T-helper 17 cell (primary cell): ENCODE measurements at places on chromosomes 2 and 18.
A peak's percentile ranks its signal among the peaks of the same experiment; 100 is the strongest.

DNA sequence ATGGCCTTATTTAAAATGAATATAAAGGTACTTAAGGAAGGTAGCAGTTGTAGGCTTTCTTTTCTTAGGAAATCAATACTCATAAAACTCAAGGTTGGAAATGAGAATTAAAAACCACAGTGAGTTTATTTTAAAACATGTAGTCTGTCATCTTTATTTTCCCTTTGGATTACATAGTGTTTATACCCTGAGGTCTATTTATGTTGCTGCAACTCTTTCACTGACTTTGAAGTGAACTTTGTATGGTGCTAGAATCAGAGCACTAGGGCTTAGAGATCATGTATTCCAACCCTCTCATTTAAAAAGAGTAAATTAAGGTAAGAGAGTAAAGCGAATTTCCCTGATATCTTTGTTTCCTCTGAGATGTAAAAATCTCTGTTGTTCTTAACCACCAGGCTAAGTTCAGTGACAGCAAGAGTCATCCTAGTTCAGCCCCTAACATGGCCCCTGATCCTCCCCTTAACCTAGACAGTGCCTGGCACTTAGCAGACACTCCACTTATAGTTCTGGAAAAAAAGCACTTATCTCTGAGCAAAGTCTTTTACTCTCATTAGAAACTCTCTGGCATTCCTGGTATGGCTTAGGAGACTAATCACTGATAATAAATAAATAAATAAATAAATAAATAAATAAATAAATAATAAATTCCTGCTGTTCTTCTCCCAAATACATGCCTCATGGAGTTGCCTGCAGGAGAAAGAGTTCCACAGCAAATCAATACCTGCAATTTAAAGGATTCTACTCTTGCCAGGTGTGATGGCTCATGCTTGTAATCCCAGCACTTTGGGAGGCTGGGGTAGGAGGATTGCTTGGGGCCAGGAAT lies 33.0 kb upstream of the PPP1R1C start:
- no peak for DNase-seq

DNA sequence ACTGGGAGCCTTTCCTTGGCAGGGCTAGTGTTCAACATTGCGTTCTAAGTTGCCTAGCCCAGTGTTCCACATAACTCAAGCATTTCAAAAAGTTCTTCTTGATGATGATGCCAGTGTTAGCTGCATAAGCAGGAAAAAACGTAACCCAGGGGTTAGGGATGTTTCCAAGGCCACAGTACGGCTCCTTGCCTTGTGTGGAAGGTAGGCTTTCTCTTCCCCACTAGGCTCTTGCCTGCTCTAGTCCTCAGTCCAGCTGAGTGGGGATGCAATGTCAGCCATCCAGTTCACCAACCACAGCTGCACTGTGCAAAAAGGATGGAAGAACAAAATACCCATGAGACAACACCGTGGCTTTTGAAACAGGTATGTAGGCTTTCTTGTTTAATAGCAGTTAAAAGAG lies 28.0 kb upstream of the CYP26B1 start:
- DNase-seq: no peak

GRCh38 chr2:54876764-54877163 lies 153.3 kb downstream of the EML6 start:
- no peak for DNase-seq

- DNase-seq: peak; percentile 60
Measured at GRCh38 chr2:73984922-73985307, 205 bp downstream of the TET3 start.

GRCh38 chr2:112724591-112725525 lies 4.0 kb downstream of the NT5DC4 start:
- DNase-seq: no peak

DNA sequence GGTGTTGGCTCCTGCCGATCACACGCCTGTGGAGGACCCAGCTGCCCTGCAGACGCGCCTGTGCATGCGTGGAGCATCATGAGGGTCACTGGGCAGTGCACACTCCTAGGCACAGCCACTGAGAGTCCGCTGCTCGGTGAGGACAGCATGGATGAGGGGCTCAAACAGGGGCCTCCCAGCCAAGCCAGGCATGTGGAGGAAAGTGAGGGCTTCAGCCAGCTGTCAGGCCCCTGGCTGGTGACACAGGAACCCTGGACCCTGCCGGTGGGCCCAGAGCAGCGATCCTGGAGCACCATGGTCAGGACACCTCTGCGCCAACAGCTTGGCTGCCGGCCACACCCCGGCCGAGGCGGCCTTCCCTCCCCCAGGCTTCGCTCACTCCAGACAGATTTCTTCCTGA lies 171.2 kb downstream of the RTP5 start:
- DNase-seq: no peak

DNA sequence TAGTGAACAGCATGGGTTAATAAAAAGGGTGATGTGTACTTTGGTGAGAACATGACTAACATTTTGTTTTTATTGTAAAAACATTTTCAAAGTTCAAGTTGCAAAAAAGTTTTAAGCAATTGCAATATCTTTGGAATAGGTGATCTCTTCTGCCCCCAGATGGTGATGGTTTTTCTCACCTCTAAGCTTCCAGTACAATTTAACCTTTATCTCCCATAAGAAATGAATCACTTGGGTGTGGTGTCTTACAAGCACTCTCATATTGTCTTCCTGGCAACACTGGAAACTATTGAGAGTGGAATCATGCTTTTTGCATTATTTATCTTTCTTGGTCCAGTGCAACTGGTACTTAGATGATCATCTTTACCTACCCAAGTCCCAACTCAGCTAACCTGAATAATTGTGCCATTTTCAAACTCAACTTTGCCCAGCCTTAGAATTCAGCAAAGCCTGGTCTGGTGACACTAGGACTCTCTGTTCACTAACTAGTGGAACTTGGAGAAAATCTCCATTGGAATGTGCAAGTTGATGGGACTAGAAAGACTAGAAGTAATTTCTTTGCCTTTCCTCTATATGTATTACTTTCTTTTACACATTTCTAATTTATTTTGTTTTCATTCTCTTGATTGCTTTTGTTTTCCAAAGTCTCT lies 964.7 kb upstream of the ZEB2 start:
- no peak for DNase-seq

DNA sequence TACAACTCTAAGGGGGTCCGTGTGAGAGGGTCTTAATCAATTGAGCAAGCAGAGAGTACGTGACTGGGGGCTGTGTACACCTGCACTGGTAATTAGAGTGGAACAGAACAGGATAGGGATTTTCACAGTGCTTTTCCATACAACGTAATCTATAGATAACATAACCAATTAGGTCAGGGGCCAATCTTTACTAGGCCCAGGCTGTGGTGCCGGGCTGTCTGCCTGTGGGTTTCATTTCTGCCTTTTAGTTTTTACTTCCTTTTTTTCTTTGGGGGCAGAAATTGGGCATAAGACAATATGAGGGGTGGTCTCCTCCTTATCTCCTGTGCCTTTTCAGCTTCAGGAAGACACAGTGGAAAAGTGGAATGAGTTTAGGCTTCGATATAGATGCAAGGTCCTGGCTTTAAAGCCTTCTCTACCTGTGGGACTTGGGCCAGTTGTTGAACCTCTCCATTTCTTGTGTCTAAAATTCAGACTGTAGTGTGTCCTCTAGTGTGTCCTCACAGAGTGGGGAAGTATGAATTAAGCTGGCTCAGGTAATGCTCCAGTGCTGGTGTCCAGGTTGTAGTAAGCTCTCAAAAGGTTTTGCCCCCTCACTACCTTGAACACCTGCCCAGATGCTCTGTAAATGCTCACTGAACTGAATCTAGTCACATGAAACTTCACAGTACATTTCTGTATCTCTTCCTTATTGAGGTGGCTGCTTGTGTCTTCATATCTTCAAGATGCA lies 422.8 kb downstream of the SETBP1 start:
- DNase-seq: no peak

- DNase-seq: no peak
Measured at GRCh38 chr18:68839701-68840100, 41.8 kb downstream of the CCDC102B start.

GRCh38 chr2:40628556-40628955 lies 176.7 kb upstream of the SLC8A1 start:
- DNase-seq: no peak

DNA sequence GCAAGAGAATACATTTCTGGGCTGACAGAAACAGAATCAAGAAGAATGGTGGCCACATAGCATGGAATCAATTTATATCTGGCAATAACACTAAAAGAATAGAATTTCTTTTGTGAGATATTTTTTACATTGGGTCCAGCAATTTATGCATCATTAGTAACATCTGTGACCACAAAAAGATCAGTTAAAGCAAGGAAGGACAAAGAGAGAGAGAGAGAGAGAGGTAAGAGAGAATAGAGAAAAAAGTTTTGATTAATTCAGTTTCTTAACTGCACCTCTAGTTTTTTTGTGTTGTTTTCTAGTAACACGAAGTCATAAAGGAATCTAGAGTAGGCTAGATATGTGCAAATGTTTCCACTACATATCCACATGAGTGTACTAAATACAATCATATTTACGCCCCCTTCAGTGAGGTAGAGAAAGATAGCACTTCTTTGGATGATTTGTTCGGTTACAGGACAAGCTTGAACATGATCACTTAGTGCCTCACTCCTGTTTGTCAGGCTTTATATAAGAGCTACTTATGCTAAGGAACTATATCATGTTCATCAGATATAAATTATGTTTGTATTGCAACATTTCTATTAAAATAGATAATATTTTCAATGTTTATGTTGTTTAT lies 247.4 kb upstream of the COL3A1 start:
- no peak for DNase-seq

- DNase-seq: no peak
Measured at GRCh38 chr2:239648607-239649006, 247.8 kb upstream of the HDAC4 start.

DNA sequence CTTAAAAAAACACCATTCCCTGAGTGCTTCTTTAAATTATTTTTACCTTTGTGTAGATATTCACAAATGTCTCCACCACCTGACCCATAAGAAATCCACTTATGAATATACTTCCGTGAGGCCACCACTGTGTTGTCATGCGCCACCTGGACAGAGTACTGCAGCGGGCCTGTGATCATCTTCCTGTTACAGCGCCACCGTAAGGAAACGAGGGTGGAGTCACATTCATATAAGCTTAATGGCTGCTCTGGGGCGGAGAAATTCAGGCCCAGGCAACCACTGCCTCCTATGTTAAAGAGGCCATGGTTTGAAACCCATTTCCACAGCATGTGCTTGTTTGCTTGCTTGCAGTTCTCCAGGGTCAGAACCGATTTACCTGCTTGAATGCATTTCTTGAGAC lies 17.7 kb downstream of the PLA2R1 start:
- no peak for DNase-seq

DNA sequence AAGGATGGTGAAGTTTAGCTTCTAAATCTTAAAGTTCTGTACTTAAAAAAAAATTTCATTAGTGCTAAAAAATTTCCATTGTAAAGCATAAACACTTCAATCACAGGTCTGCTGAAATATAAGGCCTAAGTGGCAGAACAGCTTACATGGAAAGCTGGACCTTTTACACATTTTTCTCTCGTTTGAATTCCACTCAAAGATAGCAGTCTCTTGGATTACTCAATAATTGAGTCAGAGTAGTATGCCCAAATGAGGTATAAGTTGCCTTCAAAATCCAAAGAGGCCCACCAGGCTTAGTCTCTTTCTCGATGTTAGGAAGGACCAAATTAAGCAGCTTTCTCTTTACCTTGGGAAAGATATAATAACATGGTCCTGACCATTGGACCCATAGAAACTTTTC lies 220.4 kb upstream of the CWC22 start:
- no peak for DNase-seq

DNA sequence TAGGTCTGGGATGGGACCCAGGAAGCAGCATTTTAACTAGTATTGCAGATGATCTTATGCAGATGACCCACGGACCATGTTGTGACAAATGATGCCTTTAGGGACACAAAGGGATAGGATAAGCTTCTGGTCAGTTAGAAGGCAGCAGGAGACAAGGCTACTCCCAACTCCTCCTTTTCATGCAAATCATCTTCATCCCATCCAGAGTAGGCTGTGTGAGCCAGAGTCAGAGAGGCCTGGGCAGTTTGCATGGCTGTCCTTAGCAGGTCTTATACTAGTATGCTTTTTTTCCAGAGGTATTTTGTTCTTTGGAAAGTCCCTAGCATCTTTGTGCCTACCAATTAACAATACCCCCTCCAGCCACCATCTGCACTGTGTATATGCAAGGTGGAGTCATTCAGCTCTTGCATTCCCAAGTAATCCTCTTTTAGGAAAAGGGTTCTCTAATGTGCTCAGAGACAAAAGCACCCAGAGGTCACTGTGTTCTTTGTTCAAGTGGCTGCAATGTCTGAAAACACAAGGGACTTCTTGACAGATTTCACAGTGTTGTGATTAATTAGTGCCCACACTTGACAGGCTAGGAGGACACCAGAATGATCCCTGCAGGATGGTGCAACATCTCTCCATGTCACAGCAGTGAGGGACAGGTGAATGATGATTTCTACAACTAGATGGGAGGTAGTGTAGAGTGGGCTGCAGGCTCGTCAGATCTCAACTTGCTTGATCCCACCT lies 225.8 kb downstream of the NCKAP5 start:
- no peak for DNase-seq

- no peak for DNase-seq
Measured at GRCh38 chr2:204732019-204732418, 186.7 kb downstream of the PARD3B start.

GRCh38 chr2:101295895-101296294 lies 12.6 kb downstream of the RNF149 start:
- no peak for DNase-seq

- no peak for DNase-seq
Measured at GRCh38 chr2:174438146-174438886, 42.8 kb downstream of the SCRN3 start.

DNA sequence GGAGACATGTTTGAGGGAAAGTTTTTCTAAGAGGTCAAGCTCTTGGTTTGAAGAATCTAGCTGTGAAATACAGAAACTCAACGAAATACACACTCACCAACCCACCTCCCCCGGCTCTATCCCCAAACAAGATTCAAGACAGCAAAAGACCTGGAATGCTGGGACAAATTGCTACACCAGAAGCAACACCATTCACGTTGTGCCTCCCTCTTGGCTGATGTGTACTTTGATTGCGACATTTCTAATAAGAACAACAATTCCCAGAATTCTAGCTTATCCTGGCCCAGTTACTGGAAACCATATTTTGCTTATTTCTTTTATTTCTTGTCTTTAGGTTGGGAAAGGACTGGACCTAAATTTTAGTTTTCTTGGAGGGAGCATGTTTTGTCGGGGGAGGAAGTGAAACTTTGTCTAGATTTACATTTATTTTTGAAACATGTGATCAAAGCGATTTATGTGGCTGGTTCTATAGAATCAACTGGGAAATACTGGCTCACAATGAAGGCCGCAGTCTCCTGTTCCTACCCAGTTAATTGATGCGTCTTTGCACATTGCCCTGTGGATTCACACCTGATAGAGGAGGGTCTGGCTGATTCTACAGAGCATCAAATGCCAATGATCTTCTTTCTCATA lies 29.6 kb upstream of the LPIN1 start:
- no peak for DNase-seq

GRCh38 chr18:22275706-22276333 lies 106.4 kb downstream of the GATA6 start:
- no peak for DNase-seq

GRCh38 chr2:162333968-162334367 lies 10.0 kb upstream of the GCA start:
- no peak for DNase-seq

DNA sequence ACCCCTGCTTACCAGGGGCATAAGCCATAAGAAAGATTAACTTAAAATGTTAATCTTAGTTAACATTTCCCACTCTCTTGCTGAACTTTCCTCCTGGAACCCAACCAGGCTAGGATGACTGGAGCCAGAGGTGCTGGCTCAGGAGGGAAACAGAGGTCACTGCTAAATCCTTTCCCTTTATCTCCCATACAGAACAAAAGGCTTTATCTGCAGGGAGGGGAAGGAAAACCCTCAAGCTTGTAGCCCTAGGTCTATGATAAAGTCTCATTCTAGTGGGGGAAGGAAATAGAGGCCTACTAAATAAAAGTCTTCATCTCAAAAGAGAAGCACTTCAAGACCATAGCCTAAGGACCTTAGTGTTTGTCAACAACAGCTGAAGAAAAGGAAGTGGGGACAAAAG lies 18.6 kb downstream of the HIBCH start:
- no peak for DNase-seq
